ENCODE measurements at places on chromosomes 7 and 10.

DNA sequence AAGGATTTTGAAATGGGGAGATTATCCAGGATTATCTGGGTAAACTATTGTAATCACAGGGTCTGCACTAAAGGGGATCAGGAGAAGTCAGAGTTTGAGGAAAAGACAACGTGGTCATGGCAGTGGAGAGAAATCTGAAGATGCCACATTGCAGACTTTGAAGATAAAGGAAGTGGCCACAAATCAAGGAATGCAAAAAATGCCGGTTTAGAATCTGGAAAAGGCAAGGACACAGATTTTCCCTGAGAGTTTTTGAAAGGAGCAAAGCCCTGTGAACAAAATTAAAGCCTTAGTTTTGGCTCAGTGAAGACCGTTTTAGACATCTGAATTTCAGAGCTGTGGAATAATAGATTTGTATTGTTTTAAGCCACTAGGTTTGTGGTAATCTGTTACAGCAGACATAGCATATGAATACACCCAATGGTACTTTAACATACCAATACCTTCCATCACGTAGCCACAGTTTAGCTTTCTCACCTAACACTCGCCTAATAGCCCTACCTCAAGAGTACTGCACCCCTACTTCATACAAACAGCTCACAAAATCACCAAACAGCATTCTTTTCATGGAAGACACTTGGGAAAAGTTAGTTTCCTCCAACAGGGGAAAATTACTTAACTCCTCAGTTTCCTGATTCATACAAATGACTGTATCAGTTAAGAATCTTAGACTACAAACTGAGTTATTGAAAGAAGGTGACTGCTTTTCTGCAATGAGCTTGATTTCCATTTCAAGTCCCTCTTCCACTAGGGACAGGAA is 446.5 kb downstream of the INHBA start:
- peak; percentile 60 for DNase-seq

DNA sequence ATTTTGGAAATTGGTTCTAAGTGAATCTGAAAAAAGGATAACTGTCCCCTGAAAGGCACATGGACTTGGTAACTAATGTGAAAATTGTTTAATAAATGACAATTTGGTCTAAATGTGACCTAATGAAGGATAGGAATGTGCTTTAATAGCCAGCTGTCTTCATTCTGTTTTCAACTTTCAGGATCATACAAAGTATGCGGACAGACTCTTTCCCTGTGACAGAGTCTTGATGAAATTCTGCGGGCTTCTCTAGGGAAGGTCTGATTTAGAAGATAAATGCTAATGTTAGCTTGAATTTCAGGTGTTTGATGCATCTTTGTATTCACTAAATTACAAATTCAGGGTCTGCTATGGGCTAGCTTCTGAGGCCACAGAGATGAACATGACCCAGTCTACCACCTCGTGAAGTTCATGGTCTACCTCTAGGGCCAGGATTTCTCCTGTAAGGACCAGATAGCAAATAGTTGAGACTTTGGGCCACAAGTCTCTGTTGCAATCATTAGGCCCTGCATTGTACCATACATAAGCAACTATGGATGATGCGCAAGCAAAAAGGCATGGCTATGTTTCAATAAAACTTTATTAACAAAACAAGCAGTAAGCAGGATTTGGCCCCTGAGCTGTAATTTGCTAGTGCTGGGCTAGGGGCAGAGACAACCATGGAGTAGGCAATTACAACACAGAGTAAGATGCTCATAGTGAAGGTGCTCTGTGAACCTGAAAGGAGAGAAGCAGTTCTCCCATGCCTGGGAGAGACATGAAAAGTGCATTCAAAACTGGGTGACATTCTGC is 368.6 kb downstream of the INHBA start:
- no peak for DNase-seq

- peak; percentile 28 for DNase-seq
Observed at GRCh38 chr7:128863433-128863989, 855 bp downstream of the ATP6V1F start.

DNA sequence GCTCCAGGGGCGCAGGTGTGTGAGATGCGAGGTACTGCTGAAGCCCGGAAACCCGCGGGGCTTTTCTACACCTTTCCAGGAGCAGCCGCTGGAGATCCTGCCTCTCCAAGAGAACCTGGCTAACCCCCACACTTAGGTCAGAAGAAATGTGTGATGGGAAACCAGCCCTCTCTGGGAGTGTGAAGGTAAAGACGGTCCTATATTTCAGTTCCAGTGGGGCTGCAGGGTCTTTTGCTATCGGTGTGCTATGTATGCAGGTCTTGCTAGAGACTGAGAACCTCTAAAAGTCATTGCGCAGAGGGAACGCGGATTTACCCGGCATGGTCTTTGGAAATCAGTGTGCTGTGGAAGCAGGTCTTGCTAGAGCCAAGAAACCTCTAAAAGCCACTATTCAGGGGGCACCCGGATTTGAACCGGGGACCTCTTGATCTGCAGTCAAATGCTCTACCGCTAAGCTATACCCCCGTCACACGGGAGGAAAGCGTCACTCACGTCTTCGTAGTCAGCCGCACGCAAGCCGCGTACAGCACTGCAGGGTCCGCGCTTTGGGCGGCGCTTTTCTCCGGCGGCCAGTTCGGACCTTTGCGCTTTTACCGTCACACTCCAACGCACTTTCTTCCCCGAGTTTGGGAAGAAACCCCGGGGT is 46.0 kb downstream of the ZNF777 start:
- DNase-seq, result no peak

DNA sequence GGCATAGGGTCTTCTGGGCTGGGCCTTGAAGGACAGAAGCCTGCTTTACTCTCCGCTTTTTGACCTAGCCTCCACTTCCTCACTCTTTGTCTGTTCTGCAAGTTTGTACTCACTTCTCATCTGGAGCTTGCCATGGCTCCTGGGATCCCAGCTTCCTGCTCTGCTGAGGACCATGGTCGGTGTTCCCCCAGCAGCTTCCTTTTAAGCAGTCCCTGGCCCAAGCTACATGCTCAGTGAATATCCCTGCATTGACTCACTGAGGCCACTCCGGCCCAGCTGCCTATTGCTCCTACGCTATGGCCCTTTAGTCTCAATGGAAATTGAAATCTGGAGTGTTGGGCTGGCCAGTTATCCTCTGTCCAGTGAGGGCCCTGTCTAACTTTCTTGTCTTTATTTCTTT is 427.7 kb downstream of the RPS24 start:
- no peak for DNase-seq

GRCh38 chr7:45524445-45524844 is 49.7 kb upstream of the ADCY1 start:
- no peak for DNase-seq

GRCh38 chr7:131104596-131105293 is 222.9 kb upstream of the MKLN1 start:
- no peak for DNase-seq

- peak; percentile 54 for DNase-seq
Observed at GRCh38 chr7:19920166-19920565, 146.7 kb upstream of the TMEM196 start.

Measured in HS-5 (cell line).